ENCODE measurements at places on chromosomes 4 and X.

- no peak for DNase-seq
These were observed 57.8 kb upstream of the STX18 start for GRCh38 chr4:4599481-4600275.

DNA sequence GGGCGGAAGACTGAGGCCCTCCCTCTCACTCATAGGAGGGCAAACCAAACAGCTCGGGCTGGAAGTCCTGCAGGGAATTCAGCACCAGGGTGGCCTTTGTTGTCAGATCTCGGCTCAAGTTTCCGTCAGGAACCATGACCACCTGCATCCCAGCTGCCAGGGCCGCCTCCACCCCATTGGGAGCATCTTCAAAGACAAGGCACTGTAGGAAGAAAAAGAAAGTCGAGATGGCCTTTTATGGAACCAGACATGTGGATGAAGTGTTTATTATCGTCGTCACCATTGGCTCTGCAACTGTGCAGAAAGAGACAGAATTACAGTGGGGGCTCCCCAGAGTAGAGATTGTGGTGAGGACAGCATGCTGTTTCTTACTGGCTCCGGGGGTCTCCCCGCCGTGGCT is 97.2 kb upstream of the STS start:
- no peak for DNase-seq

DNA sequence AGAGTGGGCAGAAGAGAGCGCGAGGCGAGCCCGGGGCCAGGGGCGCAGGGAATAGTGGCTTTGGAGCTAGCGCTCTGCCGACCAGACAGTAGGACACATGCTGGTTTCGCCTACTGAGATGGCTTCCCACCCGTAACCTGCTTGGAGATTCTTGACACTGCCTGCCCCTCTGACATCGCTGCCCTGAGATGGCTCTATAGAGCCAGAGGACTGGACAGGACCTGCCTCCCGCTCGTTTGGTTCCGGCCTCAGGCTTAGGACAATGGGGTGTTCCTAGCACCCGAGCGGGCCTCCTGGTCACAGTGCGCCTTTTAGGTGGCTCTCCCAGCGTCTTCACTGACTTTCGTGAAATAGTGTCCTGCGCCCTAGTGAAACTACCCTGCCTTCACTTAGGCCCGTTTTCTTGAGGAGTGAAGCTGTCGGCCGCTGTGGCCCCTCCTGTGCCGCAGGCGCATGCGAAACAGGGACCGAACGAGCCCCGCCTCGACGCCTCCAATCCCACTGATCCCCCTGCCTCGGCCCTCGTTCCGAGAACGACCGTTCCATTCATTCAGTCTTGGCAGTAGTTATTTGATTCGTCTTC is 608 bp downstream of the TAF1 start:
- peak; percentile 21 for DNase-seq

- no peak for DNase-seq
These were observed 23.5 kb downstream of the NFKB1 start for GRCh38 chr4:102524691-102525090.

GRCh38 chr4:74365761-74366160 is 816 bp downstream of the EREG start:
- no peak for DNase-seq

DNA sequence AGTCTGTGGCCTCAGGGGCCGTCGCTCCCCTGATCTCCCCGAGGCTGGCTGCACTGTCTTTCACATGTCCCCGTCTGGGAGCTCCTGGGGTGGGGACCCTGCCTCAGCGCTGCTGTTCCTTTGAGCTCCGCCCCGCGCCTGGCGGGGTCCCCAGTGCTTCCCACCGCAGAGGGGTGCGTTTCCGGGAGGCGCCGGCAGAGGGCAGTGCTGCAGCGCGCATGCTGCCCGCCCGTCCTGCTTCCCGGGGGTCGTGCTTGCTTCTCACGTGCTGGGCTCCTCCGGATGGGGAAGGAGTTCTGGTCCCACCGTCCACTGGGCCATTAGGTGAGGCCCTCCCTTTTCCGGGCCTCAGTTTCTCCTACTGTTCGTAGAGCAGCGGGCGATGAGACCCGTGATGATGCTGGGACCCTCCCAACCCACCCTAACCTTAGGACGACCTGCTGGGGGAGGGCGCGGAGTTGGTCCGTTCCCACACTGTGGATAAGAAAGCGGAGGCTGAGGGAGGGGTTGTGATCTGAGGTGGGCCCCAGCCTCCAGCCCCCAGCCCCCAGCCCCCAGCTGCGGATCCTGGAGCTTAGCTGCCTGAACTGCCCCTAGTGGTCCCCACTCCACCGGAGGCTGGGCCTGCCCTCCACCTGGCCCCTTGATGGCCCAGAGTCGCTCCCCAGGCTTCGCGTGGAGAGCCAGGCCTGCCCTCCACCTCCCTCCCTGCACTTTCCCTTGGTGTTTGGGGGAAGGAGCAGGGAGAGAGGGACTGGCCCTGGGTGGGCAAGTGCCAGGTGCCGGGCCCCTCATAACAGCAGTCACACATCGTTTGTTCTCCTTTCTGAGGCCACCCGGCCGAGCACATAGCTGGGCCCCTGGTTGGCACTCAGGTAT is 15.3 kb downstream of the CPZ start:
- DNase-seq: peak; percentile 5

DNA sequence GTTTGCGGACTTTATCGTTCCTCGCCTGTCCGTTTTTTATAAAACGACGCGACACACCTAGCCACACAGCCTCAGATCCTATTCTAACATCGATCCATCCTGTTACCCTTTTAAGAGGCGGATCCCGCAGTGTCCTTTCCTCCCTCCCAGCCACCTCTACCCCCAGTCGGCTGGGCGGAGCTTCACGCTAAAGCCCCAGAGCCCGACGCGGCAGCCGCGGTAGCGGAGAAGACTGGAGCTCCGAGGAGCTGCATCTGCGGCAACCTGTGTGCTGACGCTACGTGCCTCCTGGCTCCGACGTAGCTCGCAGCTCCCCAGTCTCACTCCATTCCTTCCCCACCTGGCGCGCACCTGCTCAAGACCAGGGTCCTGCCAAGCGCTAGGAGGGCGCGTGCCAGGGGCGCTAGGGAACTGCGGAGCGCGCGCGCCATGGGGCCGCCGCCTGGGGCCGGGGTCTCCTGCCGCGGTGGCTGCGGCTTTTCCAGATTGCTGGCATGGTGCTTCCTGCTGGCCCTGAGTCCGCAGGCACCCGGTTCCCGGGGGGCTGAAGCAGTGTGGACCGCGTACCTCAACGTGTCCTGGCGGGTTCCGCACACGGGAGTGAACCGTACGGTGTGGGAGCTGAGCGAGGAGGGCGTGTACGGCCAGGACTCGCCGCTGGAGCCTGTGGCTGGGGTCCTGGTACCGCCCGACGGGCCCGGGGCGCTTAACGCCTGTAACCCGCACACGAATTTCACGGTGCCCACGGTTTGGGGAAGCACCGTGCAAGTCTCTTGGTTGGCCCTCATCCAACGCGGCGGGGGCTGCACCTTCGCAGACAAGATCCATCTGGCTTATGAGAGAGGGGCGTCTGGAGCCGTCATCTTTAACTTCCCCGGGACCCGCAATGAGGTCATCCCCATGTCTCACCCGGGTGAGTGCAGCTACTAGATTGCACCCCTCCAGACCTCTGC is at the start of gene RNF128:
Gene RNF128 (plus strand): TSS at position 217 of the 953 bp plus-strand sequence. CDS start 213 bp downstream, at position 430.
- peak; percentile 3 for DNase-seq

- DNase-seq: no peak
These were observed 4.1 kb downstream of the ZNF827 start for GRCh38 chr4:145934434-145935047.

- DNase-seq: no peak
These were observed 409.0 kb downstream of the TECRL start for GRCh38 chr4:64000241-64000640.

DNA sequence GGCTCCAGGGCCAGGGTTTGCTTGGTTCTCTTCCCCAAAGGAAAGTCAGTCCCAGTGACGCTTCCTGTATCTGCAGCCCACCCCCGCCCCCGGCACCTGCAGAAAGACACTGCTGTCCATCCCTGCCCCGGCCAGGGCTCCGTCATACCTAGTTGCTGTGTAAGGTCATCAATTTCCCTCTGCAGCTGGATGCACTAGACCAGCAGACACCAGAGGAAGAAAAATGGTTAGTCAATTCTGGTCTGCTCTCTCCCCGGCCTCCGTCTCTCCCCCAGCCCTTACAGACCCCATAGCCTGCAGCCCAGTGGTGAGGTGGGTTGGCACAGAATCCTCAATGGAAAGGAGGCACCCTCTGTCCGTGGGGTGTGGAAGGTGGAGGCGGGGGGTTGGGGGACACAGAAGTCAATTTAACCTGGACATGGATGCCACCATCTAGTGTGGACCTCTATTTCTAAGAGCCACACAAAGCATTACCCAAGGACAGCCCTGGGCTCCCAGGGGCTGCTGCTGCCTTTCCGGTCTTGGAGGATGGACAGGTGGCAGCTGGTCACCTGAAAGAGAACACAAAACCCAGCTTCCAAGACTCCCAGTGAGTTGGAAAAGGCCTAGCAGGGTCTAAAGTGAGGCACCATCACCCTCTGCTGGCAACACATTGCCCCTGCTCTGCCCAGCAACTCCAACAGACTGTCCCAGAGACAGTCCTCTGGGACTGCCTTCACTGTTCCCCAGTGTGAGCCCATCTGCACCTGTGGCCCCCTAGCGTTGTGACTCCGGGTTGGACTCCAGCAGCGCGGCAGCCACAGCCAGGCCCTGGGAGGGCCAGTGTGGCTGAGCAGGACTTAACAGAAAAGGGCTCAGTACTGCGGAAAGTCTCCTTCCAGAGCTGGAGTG is 40.2 kb upstream of the NHSL2 start:
- no peak for DNase-seq

- DNase-seq: no peak
These were observed 221.1 kb downstream of the BMPR1B start for GRCh38 chr4:94978904-94979303.

DNA sequence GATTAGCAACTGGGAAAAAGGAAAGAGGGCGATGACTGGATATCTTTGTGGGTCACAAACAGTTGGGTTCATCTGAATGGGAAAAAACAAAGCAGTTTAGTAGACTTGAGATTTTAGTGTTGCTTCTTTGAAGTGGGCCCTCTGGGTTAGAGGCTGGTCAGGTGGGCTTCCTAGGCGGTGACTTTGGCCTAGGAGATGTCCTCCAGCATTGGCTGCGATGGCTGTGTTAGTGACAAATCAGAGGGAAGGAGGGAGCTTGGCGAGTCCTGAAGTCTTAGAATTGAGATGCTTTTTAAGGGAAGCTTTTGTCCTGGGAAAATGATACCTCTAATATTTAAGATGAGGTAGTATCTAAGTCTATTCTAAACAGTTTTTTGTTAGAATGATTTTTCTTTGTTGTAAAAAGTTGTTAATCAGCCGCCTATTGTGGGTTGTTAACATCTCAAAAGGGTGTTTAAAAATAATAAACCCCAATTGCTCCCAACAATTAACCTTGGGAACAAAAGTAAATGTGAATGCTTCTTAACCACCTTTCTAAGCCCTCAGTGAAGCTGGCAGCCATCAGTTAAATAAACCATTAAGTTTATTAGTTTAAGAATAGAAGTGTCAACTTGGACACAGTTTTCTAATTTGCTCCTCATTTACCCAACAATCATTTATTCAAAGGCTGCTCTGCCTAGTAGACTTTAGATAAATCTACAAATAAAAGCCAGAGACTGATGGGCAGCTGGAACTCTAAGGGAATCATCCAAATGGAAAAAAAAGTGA is 31.7 kb downstream of the DLG3 start:
- DNase-seq: no peak

- no peak for DNase-seq
These were observed 9.9 kb upstream of the SLC25A43 start for GRCh38 chrX:119389214-119389613.

- DNase-seq: no peak
These were observed 34.6 kb downstream of the LAMTOR3 start for GRCh38 chr4:99859618-99860017.

GRCh38 chr4:99863804-99864203 is 30.4 kb downstream of the LAMTOR3 start:
- DNase-seq: no peak

GRCh38 chr4:132056496-132056895 is 1092.6 kb upstream of the PCDH10 start:
- no peak for DNase-seq

- DNase-seq: peak; percentile 20
These were observed 194.6 kb upstream of the RBPJ start for GRCh38 chr4:26126143-26126718.

- DNase-seq: peak; percentile 71
These were observed 6.7 kb downstream of the MYL5 start for GRCh38 chr4:680928-681645.

- DNase-seq: peak; percentile 34
These were observed 63.2 kb downstream of the CLDN22 start for GRCh38 chr4:183256756-183257385.

GRCh38 chrX:40694802-40695201 is 40.5 kb downstream of the MED14 start:
- DNase-seq: no peak

DNA sequence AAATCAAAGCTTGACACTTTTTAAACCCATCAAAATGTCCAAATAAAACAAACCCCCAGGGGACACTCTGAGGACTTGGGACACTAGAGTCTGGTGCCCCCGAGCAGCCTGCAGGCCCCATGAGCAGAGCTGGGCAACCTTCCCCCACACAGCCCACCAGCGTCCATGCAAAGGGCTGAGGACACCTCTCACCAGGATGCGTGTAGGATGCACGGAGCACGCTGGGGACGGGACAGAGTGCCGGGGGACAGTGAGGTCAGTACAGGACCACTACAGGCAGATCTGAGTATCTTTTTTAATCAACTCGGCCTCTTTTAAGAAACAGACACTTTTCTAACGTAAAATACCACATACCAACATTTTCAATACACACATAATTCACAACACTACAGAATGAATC is 6.9 kb downstream of the GAK start:
- no peak for DNase-seq

DNA sequence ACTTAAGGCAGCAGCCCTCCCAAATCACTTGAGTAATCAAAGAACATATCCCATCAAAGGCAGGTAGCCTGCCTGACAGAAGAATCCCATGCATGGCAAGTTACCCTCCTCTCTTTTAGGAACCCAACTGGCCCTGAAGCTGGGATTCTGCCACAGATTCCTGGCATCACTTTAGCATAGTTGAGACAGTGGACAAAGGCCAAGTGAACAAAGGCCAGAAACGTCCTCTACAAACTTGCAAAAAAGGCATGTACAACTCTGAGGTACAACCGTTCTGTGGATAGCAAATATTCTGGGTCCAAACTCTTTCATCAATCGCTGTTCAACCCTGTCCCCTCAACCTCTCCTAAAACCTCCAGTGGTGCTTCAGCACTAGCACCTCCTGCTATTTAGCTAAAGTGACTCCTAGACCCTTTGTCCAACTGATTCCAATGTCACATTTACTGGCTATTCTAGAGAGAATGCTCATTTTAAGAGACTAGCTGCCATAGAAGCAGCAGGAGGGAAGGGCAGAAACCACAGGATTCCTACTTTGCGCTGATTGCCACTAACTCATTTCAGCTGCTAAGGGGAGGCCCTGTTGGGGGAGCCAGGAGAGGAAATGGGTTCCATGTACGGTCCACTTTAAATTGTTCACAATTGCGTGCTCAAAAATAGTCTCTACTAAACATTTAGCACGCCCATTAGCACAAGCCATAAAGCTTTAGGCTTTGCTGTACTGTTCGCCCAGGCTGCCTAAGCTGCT is 105.9 kb downstream of the SHROOM4 start:
- DNase-seq: no peak

- no peak for DNase-seq
These were observed 54.9 kb downstream of the PHOX2B start for GRCh38 chr4:41693629-41694028.

GRCh38 chr4:150348079-150348478 is 233.9 kb upstream of the MAB21L2 start:
- DNase-seq: no peak

GRCh38 chrX:38206036-38206435 is 14.6 kb downstream of the SRPX start:
- no peak for DNase-seq

- DNase-seq: no peak
These were observed 4.2 kb downstream of the STBD1 start for GRCh38 chr4:76310683-76311082.

All from CD4-positive, alpha-beta T cell treated with Interleukin-21 for 1 hour (primary cell).